ENCODE measurements at places on chromosomes 1 and 21.

GRCh38 chr21:32256251-32256650 is 22.6 kb downstream of the MIS18A start:
- no peak for DNase-seq

- no peak for DNase-seq
Measured at GRCh38 chr1:150309758-150310508, 11.4 kb upstream of the PRPF3 start.

- DNase-seq = no peak
Measured at GRCh38 chr1:58939146-58939545, 155.3 kb upstream of the JUN start.

DNA sequence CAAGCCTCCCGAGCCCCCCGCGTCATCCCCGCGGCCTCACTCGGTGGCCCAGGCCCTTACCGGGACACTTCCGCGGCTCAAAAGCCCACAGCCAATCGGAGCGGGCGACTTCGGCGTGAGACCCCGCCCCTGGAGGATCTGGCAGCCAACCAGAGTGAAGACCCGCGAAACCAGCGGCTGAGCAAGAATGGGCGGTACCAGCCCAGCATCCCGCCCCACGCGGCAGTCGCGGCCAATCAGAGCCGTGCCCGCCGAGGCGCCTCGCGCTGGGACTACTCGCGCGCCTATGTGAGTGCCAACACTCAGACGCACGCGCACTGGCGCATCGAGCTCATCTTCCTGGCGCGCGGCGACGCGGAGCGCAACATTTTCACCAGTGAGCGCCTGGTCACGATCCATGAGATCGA is 22.5 kb downstream of the DISP3 start:
- no peak for DNase-seq

DNA sequence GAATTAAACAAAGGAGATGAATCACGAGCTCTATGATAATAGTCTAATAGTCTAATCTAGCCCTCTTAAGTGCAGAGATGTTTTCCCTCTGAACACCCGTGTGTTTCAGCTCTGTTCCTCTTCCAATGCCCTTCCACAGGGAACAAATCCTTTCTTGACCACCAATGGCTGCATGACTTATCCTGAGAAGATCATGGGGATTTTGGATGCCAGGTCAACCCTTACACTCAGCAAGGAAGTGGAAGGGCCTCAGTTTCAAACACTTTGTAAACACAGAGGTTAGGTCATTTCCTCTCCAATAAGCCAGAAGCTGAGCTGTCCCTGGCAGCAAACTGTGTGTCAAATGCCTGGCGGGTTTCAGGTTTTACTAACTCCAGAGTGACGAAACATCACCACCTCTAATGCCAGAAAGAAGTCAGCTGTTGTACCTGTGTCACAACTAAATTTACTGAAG is 200.0 kb downstream of the GABPA start:
- DNase-seq = peak; percentile 94

DNA sequence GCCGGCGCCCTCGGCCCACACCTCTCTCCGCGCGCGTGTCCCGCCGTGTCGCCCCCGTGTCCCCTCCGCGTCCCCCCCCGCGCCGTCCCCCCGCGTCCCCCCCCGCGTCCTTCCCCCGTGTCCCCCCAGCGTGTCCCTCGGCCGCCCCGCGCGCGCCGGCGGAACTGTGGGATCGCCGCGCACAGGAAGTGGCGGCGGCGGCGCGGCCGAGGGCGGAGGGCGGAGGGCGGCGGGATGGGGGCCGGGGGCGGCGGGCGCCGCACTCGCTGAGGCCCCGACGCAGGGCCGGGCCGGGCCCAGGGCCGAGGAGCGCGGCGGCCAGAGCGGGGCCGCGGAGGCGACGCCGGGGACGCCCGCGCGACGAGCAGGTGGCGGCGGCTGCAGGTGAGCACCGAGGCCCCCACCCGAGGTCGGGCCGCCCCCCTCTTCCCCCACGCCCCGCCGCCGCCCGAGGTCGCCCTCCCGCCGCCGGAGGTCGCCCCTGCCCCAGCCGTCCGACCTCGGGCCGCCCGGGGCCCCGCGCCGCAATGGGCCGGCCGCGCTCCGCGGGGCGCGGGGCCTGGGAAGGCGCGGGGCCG is at the start of gene AGPAT3:
Gene AGPAT3, plus strand, starts transcription at position 262 of the 578 bp plus-strand sequence. CDS start 94,459 bp downstream, outside the sequence.
- peak; percentile 44 for DNase-seq

GRCh38 chr1:244439391-244440032 is 12.2 kb downstream of the ADSS2 start:
- no peak for DNase-seq

DNA sequence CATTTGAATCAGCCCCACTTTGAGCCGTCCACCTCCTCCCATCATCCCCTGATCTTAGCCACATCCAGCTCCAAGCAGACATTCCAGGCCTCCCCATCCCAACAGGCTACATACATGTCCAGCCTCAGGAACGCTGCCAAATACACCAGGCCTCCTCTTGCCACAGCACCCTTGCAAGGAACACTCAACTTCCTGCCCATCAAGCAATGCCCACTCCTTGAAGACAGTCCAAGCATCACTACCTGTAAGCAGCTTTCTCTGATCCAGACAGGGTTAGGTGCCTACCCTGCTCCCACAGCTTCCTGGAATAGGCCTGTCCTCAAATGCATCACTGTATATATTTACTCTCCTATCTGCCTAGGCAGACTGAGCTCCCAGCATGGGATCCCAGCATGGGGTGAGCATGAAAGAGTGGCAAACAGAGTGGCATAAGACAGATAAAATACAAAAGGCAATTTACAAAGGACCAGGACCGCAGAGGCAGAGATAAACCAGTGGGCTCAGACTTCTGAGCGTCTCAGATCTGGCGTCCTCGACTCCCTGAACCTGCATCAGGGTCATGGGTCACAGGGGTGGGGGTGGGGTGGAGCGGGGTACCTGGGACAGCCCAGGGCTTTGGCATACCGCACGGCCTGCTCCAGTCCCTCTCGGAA is 816 bp downstream of the HYI start:
- peak; percentile 57 for DNase-seq

DNA sequence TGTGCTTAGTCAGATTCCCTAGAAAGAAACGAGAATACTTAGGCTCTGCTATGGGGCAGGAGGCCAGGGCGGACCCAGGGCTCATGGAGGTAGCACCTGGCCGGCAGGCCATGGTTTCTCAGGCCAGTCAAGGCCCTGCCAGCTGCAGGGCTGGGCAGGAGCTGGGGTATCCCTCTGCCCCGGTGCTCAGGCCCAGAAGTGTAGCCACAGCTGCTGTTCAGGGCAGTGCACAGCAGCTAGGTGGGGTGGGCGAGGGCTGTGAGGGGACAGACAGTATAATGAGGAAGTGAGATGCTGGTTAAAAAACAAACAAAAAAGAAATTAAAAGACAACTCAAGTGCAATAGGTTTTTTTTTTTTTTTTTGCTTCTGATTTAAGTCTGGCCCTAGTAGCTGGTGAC is 34.0 kb upstream of the EDN2 start:
- no peak for DNase-seq

DNA sequence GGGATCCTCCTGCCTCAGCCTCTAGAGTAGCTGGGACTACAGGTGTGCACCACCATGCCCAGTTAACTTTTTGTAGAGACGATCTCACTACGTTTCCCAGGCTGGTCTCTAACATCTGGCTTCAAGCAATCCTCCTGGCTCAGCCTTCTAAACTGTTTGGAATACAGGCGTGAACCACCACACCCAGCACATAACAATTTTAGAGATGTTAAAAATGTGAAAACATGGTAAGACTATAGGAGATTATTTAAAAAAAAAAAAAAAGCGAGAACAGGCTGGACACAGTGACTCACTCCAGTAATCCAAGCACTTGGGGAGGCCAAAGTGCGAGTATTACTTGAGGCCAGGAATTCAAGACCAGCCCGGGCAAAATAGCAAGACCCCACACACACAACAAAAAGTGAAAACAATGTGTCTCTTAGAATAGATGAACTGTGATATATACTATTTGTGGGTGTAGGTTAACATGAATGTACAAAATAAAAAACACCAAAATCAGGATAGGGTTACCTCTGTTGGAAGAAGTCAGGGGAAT is 19.6 kb downstream of the CCDC18 start:
- no peak for DNase-seq

GRCh38 chr1:235989105-235989504 is 75.8 kb downstream of the NID1 start:
- DNase-seq = no peak

DNA sequence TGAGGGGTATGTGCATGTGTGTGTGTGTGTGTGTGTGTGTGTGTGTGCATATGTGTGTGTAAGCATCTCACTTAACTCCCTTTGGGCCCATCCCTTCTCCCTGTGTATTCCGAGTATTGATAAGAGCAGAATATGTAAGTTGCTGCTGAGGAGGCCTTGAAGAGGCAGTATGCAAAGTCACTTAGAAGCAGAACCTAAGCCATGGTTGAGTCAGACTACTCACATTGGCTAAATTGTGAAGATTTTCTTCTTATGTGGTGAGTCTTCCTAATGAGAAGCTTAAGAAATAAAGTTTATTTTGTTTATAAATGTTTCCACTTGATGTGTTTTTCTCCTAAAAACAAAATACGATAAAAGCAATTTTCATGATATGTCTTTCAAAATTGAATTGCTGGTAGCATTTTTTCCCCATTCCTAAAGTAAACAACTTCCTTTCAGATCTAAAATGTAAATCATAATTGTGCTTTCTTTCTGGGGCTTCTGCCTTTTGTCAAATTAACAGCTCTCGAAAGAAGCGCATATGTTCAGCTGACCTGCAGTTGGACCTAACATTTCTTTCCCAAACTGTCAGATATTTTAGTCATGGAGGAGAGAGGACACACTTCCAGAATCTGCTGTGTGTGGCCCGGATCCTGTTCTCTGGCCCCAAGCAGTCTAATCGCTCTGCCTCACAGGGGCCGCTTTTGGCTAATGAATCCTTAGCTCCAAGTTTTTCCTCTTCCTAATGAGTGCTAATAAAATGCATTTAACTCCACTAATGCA is 284.0 kb downstream of the DUSP10 start:
- DNase-seq = no peak

DNA sequence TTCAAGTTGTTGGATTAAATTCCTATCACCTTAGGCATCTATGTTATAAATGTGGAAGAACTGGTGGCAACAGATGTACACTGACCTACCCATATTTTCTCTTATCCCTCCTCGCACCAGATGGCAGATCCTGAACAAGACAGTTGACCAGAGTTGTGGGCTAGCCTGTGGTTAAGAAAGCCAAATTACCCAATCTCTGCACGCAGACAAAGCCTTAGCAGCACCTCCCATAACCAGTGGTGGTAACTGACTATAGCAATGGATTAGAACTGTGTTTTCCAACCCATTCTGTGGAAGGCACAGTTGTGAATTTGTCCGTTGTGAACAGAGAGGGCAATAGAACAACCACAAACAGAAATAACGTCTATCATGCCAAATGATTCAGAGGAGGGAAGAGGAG is 20.6 kb downstream of the ABCB10 start:
- DNase-seq = no peak

DNA sequence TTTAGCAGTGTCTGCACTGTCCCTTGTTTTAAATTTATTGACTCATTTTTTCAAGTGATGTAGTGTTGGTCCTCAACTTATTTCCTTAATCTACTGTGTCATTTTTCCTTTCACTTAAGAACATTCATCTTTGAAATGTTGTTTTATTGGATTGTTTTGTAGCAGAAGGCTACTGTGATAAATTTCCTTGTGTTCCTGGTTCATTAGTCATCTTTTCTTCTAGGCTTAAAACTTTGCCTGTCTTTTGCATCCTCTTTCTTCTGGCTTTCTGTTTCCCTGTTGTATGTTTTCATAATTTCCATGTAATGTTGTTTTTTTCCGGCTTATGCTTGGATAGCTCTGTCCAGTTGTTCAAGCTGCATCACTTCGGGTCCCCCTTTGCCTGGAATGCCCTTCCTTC is 61.9 kb downstream of the UBE2T start:
- DNase-seq = no peak

DNA sequence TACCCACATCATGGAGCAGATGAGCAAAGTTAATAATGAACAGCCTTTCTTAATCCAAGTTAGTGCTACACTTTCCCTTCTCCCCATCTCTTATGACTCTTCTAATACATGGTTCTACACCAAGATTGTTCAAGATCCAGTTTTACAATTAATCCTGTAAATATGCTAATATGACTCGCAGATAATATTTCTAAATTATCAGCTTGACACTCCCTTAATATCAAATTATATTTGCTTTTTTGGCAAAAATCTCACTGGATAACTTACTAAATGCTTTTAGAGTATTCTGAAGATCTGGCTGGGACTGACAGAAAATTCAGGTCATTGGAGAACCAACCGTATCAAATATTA is 24.4 kb upstream of the CR1L start:
- no peak for DNase-seq

GRCh38 chr1:39370602-39371001 is 120.8 kb upstream of the BMP8A start:
- DNase-seq = no peak

- DNase-seq = no peak
Measured at GRCh38 chr1:196685506-196685905, 33.7 kb downstream of the CFH start.

DNA sequence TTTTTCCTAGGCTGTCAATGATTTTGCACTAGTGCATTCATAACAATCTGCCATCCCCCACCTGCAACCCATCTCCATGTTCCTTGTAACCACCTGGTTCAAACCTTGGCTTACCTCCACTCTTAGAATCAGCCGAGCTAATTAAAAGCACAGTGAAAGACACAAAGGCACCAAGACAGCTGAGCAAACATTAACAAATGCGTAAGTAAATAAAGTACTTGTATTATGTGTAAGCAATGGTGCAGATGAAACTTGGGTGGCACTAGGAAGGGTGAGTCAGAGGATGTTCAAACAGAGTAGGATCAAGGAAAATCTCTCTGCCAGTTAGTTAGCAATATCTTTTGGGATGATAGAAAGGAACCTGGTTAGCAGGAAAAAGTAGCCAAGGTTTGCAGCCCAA is 5.1 kb upstream of the FOXJ3 start:
- DNase-seq = peak; percentile 64

GRCh38 chr21:29072873-29073221 is 601 bp downstream of the CCT8 start:
- DNase-seq = peak; percentile 26

GRCh38 chr1:68321084-68321685 is 88.9 kb upstream of the WLS start:
- DNase-seq = no peak

GRCh38 chr1:160605205-160605604 is 25.9 kb upstream of the CD84 start:
- DNase-seq = no peak

DNA sequence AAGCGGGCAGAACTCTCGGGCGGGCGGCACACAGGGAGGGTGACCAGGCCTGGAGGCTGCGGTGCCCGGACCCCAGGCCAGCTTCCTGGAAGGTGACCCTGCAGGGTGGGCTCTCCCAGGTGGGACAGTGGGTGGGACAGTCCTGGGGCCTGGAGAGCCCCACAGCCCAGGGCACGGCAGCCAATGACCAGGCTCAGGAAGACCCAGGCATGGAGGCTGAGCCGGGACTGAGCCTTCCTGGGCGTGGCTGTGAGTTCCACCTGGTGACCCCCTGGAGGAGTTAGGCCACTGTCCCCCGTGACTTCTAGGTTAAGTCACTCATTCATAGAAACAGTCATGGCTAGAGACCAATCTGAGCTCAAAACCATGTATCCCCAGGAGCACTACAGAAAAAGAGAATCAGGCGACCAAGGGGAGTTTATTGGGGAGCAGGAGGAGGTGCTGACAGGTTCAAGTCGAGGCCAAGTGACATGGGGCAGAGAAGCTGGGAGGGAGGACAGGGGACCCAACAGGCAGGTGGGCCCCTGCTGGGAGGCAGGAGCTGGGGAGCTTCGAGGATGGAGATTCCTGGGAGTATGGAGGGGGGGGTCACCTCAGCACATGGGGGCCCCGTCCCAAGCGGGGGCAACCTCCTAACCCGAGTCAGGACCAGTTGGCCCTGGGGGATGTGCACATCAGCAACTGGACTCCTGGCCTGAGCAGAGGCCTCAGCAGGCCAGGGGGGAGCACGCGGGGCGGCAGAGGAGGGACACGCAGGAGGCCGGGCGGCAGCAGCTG is 1.2 kb downstream of the KRTAP10-5 start:
- no peak for DNase-seq

All from Daoy (cell line).